AG08395 (cell line): ENCODE measurements at places on chromosomes 12 and 14.

GRCh38 chr12:3218228-3219171, 141.3 kb downstream of the TSPAN9 start:
- DNase-seq = peak; percentile 90

DNA sequence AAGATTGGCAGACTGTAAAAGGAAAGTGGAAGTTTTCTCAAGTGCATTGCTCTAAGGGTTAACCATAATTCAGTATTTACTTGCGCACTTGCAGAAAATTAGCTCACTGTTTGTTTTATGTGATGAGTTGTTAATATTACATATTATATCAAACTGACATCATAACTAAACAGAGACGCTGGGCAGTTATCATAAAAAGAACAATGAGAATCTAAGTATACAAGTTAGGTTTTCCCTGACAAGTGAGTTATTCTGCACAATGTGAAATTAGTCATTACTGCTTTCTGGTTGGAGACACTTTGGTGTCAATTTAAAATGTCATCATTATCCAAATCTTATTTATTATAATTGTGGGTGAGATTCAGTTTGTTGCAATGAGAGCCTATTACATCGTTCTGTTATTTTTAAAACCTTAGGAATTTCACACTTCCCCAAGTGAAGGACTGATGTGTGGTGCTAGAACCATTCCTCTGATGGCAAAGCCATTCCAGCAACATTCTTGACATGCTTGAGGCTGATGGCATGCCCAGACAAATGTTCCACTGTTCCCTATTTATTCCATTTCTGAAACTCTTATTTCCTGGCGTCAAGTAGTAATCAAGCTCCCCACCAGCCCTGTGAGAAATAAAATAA, 90.1 kb upstream of the FLRT2 start:
- peak; percentile 68 for DNase-seq

DNA sequence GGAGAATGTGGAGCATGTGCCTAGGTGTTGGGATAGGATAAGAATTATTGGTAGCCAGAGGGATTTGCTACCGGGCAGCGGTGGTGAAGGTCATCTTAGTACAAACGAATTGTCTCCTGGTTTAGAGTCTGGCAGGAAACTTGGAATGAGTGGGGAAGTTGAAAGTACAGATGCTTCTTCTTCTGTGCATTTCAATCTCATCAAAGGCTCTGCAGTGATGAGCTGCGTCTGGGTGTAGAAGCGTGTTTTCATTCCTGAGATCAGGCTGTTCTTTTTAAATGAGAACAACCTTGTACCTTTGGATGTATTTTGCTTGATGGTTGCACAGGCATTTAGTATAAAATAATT, 2.1 kb downstream of the WNK1 start:
- no peak for DNase-seq

GRCh38 chr12:1606021-1606622, 11.7 kb upstream of the FBXL14 start:
- DNase-seq = peak; percentile 73

DNA sequence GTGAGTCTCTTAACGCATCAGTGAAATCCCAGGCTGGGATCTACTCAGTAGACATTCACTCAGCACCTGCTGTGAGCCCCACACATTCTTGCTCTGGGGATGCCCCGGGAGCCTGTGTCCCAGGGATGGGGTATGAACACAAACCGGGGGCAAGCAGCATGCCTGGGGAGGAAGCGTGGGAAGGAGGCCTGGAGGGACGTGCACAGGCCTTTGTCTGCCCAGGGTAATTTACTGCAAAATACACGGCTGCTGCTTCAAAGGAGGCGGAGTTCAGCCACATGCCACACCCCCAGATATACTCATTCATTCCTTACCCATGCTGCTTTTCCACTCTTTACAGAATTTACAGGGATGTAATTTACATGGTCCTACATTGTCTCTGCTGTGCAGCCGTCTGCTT, 187.8 kb downstream of the ADGRD1 start:
- DNase-seq = no peak

- DNase-seq = no peak
Observed at GRCh38 chr12:131372171-131372475, 338.8 kb upstream of the SFSWAP start.

- no peak for DNase-seq
Observed at GRCh38 chr14:67735336-67736147, 33.9 kb downstream of the RDH12 start.

GRCh38 chr12:3442397-3442796, 48.6 kb upstream of the PRMT8 start:
- DNase-seq = no peak

- no peak for DNase-seq
Observed at GRCh38 chr14:99976021-99976420, 89.2 kb upstream of the EVL start.

DNA sequence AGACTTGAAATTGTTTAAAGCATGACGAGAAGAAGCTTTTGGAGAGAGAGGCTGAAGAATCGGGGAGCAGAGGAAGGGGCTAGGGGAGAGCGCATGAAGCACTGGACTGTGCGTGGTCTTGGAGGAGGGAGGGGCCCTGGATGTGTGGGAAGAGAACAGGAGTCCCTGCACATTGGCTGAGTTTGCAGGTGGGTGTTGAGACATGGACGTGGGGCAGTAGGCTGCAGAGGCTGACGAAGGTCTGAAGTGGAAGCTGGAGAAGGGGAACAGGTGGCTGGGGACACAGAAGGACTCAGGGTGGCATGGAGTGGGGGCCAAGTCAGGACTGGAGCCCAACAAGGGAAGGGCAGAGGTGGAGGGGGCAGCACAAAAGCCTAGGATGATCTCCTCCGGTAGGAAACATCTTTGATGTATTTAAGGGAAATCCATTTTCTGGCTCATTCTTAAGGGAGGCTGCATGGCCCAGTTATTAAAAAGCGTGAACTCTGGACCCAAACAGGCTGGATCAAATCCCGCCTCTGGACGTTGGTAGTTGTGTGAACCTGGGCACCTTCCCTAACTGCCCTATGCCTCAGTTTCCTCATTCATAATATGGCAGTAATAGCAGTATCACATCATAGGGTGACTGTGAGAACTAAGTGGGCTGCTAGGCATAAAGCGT, 29.0 kb downstream of the ADGRD1 start:
- no peak for DNase-seq

DNA sequence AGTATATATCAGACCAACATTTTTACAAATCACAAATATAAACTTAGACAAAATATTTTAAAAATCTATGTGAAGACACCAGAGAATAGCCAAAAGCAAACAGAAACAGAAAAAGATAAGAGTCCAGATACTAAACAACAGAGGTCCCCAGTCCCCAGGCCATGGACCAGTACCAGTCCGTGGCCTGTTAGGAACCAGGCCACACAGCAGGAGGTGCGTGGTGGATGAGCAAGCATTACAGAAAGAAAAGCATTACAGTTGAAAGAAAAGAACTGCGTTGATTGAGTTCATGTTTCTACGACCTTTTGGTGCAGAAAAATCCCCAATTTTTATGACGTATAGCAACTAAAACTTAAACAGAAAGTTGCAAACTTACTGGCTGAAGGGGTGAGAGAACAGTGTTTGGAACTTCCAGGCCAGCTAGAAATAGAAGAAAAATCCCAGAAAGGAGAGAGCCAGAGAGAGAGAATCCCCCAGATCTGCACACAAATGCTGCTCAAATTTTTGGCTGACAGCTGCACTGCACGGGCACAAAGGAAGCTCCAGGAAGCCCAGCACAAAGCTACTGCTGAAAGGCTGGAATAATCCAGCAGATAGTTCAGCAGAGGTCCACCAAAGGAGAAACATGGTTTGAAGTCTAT, 159.6 kb upstream of the C14orf180 start:
- DNase-seq = no peak

GRCh38 chr12:15341371-15341770, 19.1 kb downstream of the PTPRO start:
- DNase-seq = no peak

GRCh38 chr14:41055589-41055988, 551.1 kb upstream of the LRFN5 start:
- no peak for DNase-seq

DNA sequence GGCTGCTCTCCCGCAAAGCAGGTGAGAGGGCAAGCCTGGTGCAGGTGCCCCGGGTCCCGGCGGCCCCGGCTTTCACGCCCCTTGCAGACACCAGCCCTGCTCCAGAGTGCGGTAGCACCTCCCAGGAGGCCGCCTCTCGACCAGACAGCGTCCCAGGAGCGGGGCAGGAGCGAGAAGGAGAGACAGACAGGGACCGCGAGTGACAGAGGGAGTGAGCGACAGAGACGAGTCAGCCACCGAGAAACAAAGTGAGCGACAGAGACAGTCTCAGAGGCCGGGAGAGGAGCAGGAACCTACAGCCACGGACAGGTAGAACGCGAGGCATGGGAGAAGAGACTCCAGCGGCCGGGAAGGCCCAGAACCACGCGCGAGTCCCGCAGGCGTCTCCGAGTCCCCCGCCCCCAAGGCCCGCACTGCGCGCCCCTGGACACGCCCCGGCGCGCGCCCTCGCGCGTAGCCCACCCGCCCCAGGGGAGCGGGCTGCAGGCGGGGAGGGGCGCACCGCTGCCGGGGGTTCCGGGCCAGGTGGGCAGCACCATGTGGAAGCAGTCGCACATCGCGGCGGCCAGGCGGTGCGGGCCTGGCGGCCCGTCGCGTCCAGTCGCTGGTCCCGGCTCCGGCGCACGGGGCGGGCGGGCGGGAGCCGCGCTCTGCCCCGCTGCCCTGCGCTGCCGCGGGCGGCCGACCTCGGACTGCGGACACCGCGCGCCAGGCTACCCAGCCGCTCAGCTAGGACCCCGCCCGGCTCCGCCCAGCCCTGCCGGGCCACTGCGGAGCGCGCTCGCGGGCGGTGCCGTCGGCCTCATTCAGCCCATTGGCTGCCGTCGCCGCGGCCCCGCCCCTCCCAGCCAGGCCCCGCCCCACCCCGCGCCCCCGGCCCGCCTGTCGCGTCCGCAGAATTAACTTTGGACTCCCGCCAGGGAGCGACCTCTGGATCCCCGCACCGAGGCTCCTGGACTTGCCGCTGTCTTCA, at the start of gene AHNAK2:
TSS of gene AHNAK2 (minus strand) at position 694 of the 973 bp plus-strand sequence. CDS start at position 557, 137 bp downstream.
- DNase-seq = peak; percentile 79

GRCh38 chr12:122076743-122077495, 1.6 kb upstream of the MLXIP start:
- DNase-seq = no peak

DNA sequence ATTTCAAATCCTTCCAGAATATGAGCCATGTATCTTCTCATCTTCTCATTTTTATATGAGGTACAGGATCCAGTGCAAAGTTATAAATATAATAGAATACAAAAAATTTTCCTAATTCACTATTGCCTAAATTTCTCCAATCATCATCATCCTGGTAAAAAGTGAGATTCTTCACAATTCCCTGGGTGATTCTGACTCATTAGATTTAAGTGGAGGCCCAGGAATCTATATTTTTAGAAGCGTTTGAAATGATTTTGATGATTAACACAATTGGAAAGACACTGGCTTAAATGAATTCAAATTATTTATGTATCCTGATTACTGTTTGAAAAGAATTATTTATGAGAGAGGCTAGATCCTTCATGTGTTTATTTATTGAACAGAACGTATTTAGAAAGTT, 380.3 kb upstream of the PDE3A start:
- no peak for DNase-seq

DNA sequence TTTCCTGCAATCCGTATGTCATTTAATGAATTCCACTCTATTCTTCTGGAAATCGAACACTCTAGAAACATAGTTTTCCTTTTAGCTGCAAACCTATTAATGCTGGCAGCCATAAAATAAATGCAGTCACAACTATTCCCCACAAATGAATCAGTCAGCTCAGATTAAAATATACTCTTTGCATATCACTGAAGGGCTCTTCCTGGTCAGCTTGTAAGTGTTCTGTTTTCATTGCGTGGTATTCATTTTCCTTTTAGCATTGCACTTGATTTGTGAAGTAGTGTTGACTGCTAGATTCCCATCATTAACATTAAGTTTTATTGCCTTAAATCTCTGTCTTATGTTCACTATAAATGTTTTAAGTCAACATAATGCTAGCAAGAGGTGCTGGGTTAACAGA, 685.9 kb downstream of the DIO2 start:
- no peak for DNase-seq

- peak; percentile 81 for DNase-seq
Observed at GRCh38 chr14:24307575-24308341, at the start of gene CIDEB. Gene CIDEB, minus strand, starts transcription at chr14:24307977. Its CDS starts 119 bp downstream, at chr14:24307858.

- no peak for DNase-seq
Observed at GRCh38 chr12:40208707-40209446, 15.9 kb upstream of the LRRK2 start.

GRCh38 chr12:67482751-67483661, 165.5 kb upstream of the DYRK2 start:
- peak; percentile 52 for DNase-seq

- no peak for DNase-seq
Observed at GRCh38 chr12:121543786-121544185, 37.0 kb downstream of the KDM2B start.

DNA sequence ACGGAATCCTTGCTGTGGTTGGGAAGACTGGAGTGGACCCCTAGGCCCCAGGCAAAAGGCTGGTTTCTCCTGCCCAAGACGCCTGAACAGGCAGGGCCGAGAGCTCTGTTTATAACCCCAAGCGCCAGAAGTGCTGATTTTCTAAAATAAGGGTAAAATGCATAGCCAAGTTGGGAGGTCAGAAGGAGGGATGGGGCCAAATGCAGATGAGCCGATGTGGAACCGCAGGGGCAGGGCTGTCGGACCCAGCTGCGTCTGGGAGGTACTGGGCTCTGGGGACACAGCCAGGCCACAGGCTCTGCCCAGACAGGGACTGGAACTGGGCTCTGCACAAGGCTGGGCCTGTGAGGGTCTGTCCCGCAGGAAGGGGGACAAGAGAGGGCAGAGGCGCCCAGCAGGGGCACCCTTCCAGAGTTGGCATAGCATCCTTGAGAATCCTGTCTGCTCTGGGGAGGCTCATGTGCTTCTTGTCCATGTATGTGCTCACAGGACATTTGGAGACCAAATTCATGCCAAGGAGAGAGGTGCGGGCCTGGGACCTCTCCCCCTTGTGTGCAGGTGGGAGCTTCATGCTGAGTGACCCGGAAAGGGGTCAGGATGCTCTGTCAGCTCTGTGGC, 49.1 kb downstream of the JAG2 start:
- DNase-seq = no peak

DNA sequence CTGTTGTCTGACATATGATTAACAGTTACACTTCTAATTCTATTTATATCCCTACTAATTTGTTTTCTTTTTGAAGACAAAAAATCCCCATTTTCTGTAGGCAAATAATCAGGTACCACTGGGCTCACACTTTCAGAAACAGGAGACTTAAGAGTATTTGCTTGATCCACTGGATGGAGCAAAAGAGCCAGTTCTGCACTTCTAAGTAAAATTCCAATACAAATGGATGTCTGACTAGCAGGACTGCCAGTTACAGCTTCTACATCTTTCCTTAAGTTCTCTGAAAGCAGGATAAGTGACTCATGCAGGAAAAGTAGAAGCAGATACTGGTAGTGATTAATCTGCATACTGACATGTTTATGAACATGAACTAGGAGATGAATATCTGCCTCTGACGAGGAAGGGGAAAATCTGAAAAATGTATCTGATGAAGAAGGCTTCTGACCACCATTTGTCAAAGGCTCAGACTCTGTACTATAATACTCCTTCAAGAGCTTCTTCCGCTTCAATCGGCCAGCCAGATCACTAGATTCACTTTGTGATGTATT, 73.8 kb upstream of the ANKS1B start:
- peak; percentile 80 for DNase-seq

GRCh38 chr12:48175613-48176416, 7.6 kb upstream of the CCDC184 start:
- DNase-seq = no peak
